ENCODE measurements at places on chromosomes 7 and 10.

- no peak for DNase-seq
Observed at GRCh38 chr10:71706216-71707121, 13.1 kb downstream of the C10orf105 start.

GRCh38 chr7:7706556-7707172, 11.7 kb downstream of the RPA3 start:
- no peak for DNase-seq

GRCh38 chr10:121500701-121501332, 97.4 kb downstream of the FGFR2 start:
- DNase-seq, result peak; percentile 63

GRCh38 chr7:82677493-82677892, 233.9 kb upstream of the CACNA2D1 start:
- DNase-seq, result peak; percentile 45

GRCh38 chr7:109835577-109835976, 1255.3 kb upstream of the LRRN3 start:
- no peak for DNase-seq

GRCh38 chr7:106345421-106346166, 60.8 kb upstream of the NAMPT start:
- DNase-seq, result peak; percentile 41

DNA sequence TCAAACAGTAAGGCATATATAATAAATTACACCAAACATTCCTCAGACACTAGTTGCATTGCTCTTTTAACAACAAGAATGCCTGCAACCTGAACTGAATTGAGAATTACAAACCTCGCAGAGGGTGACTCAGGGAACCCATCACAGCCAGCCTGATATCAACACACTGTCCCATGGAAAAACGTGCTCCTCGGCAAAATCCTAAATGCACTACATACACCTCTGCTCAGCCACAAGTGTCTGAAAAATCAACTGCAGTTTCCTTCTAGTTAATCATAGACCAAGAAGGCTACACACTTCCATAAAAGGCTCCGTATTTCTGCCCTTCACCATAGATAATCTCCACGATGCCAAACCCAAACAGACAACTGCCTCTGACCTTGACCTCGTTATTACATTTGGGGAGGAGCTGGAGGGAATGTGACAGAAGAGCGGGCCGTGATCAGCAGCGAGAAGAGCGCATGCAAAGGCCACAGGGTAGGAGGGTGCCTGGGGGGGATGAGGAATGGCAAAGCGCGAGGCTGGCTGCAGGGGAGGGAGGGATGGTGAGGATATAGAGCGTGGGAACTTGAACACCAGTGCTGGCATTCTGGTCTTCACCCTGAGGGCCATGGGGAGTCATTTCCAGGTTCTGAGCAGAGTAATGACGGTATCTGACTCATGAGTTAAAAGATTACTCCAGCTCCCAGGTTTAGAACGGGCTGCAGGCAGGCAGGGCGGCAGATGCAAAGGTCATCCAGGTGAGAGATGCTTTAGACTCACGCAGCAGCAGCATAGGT, 201.9 kb upstream of the FRMD4A start:
- peak; percentile 11 for DNase-seq

GRCh38 chr7:54799792-54800191, 40.8 kb upstream of the SEC61G start:
- no peak for DNase-seq

GRCh38 chr7:104929921-104930320, 84.1 kb upstream of the KMT2E start:
- no peak for DNase-seq

GRCh38 chr7:122166740-122167139, 22.7 kb upstream of the AASS start:
- DNase-seq, result peak; percentile 53

GRCh38 chr10:114022766-114023597, 20.7 kb upstream of the ADRB1 start:
- peak; percentile 66 for DNase-seq

DNA sequence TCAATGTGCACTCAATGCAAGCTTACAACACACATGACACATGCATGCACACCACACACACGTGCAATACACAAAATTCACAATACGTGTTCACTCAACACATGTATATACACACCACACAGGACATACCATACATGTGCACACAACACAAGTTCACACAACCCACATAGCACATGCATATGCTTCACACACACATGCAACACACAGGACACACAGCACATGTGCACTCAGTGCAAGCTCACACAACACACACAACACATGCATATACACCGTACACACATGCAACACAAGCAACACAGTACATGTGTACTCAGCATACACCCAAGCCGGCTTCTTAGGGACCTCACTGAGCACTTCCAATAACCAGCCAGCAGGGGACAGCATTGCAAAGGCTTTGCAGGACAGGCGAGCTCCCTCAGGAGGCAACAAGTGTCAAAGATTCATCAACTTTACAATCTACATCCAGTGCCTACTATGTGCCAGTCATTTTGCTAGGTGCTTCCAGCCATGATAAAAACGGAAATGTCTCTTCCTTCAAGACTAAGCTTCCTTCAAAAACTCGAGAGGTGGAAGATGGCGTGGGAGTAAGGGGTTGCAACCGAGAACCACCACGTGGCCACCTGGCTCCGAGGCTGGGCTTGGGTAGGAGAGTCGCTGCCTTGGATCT, 61.1 kb downstream of the JCAD start:
- DNase-seq, result peak; percentile 79

GRCh38 chr7:47381134-47381495, 200.8 kb downstream of the TNS3 start:
- no peak for DNase-seq

DNA sequence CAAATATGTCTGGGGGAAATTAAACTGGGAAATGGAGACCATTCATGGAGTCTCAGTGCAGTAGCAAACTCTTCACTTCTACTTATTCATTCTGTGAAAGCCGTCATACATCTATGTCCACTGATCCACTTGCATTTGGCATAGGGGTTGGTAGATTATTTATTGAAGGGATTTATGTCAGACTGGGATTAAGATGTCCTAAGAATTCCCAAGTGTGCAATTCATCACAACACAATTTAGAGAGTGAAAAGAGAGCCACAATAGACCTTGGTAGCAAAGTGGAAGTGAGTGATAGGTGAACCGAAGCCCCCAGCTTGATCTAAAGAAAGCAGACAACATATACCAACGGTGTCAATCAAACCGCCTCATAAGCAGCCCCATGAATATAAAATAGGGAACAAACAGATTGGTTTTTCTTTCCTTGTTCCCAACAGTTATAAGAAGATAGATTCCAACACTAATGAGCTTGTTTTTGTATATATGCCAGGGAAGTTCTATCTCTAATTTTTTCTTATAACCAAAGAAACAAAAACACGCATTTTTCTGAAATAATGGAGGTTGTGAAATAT, 234.3 kb downstream of the CACNA2D1 start:
- no peak for DNase-seq

DNA sequence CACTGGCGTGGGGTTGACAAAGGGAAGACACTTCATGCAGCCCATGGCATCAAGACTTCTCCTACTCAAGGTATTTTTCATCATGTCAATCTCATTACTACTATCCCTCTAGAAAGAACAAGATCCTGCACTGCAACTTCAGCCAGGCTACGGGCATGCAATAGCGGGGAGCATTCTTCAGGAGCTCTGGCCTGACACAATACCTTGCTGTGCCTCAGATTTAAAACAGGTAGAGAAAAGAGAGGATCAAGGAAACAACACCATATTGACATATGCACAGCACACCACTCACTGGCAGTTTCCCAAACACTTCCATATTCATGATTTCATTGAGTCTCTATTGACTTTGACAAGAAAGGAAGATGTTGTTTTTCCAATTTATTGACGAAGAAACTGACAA, 51.5 kb downstream of the DOCK4 start:
- DNase-seq, result no peak

DNA sequence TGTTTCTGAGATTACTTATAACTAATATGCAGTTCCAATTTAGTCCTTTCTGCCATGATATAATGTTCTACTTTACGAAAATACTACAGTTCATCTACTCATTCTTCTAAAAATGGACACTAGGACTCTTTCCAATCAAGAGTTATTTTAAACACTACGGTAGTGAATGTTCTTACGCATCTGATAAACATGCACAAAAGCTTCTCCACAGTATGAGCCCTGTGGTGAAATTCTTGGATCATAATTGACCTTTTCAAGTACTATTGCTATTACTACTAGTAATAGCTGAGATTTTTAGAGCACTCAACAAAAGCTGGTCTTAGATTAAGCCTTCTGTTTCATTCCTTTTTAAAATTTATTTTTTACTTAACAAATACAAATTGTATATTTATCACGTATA, 106.4 kb downstream of the CH25H start:
- DNase-seq, result peak; percentile 37

DNA sequence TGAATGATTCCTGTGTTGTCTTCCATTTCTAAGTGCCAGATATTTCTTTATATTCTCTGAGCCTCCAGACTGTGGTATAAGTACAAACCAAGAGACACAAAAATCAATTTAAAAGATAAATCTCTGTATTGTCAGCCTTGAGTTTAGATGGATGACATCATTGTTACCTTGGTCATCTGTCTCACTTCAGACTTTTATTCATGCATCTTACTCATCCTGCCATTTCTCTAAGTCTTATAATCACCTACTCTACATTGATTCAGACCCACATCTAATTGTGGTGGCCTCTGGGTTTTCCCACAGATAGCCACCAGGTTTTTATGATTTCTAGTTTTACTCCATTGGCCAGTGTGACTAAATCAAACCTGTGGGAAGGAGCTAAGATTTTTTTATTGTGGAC, 26.8 kb upstream of the HDAC9 start:
- DNase-seq, result no peak

GRCh38 chr7:135109562-135109961, 38.3 kb upstream of the TMEM140 start:
- no peak for DNase-seq

- DNase-seq, result no peak
Observed at GRCh38 chr7:111091593-111092358, 849 bp downstream of the LRRN3 start.

DNA sequence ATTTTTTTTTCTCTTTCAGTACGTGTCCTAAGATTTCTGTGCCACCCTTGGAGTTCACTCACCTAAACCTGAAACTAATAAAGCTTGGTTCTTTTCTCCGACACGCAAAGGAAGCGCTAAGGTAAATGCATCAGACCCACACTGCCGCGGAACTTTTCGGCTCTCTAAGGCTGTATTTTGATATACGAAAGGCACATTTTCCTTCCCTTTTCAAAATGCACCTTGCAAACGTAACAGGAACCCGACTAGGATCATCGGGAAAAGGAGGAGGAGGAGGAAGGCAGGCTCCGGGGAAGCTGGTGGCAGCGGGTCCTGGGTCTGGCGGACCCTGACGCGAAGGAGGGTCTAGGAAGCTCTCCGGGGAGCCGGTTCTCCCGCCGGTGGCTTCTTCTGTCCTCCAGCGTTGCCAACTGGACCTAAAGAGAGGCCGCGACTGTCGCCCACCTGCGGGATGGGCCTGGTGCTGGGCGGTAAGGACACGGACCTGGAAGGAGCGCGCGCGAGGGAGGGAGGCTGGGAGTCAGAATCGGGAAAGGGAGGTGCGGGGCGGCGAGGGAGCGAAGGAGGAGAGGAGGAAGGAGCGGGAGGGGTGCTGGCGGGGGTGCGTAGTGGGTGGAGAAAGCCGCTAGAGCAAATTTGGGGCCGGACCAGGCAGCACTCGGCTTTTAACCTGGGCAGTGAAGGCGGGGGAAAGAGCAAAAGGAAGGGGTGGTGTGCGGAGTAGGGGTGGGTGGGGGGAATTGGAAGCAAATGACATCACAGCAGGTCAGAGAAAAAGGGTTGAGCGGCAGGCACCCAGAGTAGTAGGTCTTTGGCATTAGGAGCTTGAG, at the start of gene CFTR:
Gene CFTR (plus strand): TSS at position 801 of the 830 bp plus-strand sequence. CDS start 70 bp downstream, outside the sequence.
- DNase-seq, result no peak

DNA sequence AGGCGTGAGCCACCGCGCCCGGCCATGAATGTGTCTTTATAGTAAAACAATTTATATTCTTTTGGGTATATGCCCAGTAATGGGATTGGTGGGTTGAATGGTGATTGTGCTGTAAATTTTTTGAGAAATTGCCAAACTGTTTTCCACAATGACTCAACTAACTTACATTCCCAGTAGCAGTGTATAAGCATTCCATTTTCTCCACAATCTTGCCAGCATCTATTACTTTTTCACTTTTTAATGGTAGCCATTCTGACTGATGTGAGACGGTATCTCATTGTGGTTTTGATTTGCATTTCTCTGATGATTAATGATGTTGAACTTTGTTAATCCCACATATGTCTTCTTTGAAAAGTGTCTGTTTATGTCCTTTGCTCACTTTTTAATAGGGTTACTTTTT, 1187.9 kb downstream of the XPNPEP1 start:
- DNase-seq, result peak; percentile 81

DNA sequence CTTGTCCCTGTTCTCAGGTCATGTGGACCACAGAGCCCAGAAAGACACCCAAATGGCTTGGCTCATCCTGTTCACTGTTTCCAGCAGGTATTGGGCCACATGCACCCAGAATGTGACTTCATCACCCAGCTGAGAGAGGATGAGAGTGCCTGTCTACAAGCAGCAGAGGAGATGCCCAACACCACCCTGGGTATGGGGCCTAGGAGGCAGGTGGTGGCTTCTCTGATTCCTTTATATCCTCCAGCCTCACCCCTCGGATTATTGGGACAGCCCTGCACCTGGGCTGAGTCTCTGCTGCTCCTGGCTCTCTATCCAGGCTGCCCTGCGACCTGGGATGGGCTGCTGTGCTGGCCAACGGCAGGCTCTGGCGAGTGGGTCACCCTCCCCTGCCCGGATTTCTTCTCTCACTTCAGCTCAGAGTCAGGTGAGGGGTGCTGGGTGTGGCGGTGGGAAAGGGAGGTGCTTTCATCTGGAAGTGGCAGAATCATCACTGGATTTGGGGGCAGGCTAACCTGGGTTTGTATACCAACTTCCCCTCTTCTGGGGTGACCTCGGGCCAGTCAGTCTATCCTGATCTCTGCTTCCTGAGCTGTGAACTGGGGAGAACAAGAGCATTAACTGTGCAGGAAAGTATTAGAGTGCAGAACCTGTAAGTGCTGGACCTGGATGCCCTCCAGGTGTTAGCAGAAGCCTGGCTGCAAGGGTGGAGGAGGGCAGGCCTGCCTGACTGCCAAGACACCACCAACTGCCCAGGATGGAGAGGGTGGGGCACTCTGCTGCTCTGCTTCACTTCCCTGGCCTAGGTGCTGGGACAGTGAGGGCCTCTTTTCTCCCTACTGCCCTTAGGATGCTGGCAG, 5.2 kb downstream of the GHRHR start:
- DNase-seq, result no peak

DNA sequence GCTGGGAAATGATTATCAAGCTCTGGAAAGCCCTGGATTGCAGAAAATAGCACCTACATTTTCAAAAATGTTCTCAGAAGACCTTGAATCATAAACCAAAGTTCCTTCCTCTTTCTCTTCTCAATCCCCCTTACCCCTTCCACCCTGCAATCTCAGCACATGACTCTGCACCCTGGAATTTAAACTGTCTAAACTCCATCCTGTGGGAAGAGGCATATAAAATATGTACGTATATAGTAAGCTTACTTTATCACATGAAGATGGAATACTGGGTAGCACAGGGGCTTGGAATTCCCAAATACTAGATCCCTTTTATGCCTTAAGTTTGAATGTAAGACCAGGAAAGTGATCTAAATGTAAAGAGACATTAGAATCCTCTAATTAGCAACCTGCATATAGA, 7.7 kb downstream of the AGMO start:
- DNase-seq, result peak; percentile 89

GRCh38 chr7:113892818-113893217, 26.0 kb downstream of the PPP1R3A start:
- no peak for DNase-seq

All from fibroblast of skin of scalp (primary cell).